Mesenteric fat pad (tissue), 1 donor: ENCODE measurements at places on chromosomes 4 and X. TPM values are rescaled to one million over a fixed set of nuclear protein-coding genes. Genes with fewer than 3 reads are reported as not detected.

Gene RGN
- total RNA-seq = 4.6 TPM

Gene TGIF2LX
- total RNA-seq = not detected

DNA sequence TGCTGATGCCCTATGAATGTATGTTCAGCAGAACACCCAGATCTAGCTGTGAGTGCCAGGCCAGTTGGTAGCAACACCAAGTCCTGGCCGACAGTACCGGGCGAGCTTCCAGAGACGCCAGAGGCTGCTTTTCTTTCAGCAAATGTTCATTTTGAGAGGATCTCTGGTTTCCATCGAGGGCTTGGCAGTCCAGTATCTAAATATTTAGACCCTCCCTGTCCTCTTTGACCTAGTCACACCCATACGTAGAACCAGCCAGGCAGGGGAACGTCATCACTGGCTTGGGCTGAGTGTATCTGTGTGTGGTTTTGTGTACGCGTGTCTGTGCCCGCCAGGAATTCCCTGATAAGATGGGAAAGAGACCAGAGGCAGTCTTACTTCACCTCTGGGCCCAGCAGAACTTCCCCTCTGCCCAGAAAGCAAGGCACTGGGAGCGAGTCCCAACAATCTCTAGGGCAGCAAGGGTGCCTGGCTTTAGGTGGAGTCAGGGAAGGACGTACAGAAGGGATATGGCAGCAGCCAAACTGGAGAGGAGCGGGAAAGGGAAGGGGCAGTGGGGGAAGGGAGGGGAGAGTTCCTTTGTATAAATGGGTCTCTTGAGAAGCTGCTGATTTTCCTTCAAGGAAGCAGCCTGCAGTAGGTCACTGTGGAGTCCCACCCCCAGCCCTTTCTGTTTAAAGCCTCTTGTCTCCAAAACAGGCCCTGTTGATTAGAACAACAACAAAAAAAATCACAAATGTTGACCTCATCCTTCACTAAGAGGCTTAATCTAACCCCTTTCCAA lies 15.0 kb upstream of the ELF4 start:
- no peak for DNase-seq

DNA sequence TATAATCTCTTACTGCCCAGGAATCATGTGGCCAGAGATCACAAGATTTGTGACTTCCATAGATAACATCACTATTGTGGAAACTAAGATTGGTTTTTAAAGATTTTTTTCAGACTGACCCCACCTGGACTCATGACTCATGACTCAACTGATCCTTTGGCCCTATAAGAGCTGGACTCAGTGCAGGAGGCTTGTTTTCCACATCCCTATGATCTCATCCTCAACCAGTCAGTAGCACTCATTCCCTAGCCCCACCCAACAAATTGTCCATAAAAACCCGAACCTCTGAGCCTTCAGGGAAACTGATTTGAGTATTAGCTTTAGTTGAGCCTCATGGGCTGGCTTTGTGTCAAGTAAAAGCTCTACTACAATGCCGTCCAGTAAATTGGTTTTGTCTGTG lies 7.9 kb upstream of the NOCT start:
- DNase-seq = no peak

GRCh38 chr4:140135529-140136088 lies 18.4 kb downstream of the MAML3 start:
- no peak for DNase-seq

DNA sequence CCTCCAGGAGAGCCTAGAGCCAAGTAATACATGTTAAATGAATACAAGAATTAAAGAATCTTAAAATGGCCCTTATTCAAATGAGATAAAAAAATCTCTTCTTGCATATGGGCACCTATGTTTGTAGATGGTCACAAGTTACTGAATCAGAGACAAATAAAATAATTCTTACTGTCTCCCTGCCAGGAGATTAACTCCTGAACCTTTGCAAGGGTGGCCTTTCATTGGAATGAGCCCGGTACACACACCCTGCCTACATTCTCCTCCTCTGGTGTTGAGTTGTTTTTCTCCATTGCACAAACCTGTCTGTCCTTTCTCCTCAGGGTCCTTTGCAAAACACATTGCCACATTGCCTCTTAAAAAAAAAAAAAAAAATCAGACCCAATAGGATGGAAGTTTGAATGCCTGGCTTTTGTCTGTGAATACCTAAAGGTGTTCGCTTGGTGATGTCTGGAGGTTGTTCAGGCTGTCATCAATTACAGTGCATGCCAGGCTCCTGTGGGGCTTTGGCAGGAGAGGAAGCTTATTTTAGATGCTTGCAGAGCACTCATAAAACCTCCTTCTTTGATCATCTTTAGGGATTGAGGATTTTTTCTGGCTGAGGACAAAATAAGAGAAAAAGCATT lies 8.3 kb upstream of the TMEM154 start:
- no peak for DNase-seq

GRCh38 chrX:39845233-39845632 lies 252.5 kb downstream of the BCOR start:
- no peak for DNase-seq

DNA sequence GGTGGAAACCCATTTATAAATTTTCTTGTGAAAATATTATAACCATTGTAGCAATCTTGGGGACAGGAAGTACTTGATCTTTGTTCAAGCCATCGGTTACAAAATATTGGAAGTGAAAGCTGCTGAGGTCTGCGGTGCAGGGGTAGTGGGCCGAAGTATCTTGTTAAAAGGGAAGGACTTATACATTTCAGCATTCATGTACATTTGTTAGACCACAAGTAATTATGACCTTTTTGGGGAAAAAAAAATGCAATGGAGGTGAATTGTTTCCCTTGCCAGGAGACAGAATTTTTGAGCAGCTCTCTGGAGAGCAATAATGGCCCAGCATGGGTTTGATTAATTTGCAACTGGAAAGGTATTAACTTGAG lies 121.3 kb downstream of the EGF start:
- no peak for DNase-seq

- no peak for DNase-seq
These were observed 72.5 kb upstream of the EMCN start for GRCh38 chr4:100590325-100590724.

DNA sequence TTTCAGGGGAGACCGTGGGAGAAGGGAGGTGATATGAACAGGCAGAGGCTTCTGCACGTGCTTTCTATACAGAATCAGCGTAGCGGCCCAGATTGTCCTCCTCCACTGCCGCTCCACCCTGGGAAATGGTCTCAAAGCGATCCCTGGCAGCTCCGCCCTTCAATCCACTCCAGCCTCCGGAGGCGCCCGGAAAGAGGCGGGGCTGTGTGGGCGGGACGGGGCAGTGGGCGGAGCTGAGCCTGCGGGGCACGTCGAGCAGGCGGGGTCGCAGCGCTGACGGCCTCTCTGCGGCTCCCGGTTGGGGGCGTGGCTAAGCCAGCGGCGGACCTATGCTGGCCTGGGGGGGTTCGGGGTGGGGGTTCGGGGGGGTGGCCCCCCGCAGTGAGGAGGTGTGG lies 210 bp upstream of the SMIM10L2A start:
- DNase-seq = peak; percentile 92
